Activated CD8-positive, alpha-beta memory T cell treated with anti-CD3 and anti-CD28 coated beads, Interleukin-2, amount 50 U/mL, for 4 hours (primary cell): ENCODE measurements at places on chromosomes 6 and 20.

DNA sequence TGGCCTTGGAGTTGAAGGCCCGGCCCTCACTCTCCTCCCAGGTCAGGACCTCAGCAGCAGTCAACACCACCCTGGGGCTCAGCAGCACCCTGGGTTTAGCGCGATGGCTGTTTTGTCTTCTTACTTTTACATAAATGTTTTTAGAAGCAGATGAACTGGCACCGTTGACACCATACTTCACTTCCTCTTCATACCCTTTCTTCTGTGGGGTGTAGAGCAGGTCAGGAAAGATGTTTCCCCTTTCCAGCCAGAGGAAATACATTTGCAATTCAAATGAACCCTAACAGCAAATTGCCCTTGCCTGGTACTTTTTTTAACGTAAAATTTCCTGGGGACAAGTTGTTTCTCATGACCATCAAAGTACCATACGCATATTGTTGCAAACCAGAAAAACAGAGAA is 54.7 kb upstream of the SNX9 start:
- no peak for DNase-seq

DNA sequence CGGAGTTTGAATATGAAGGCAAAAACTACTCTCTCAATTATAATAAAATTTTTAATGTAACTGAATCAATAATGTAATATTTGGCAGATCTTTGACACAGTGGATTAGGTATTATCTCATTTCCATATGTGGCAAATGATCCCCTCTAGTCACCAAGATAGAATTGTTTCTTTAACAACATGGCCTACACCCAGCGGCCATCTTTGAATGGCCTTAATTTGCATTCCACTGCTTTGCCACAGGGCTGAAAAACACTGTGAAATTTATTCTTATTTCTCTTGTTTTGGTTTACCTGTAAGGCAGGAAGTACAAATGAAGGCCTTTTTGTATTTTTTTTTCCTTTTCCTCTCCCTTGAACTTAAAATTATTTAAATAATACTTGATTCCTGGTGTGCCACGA is 162.6 kb upstream of the SCGN start:
- DNase-seq: no peak

DNA sequence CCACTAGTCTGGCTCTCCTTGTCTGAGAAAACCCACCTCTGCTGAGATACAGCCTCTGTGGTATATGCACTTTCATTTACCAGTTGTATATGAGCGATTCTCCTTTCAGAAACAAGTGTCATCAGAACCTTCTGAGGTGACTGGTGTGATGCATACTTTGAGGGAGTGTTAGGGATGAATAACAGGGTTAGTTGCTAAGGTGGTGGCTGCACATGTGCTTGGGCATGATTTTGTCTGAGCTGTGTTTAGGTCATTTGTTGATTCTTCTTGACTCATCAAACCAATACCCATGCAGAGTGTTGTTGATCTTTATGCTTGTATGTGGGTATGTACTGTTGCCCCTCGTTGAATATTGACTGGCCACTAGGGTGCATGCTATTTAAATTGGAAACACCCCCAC is 25.7 kb downstream of the DTD1 start:
- no peak for DNase-seq

- no peak for DNase-seq
These were observed 31.2 kb upstream of the MAPK13 start for GRCh38 chr6:36098920-36099647.

DNA sequence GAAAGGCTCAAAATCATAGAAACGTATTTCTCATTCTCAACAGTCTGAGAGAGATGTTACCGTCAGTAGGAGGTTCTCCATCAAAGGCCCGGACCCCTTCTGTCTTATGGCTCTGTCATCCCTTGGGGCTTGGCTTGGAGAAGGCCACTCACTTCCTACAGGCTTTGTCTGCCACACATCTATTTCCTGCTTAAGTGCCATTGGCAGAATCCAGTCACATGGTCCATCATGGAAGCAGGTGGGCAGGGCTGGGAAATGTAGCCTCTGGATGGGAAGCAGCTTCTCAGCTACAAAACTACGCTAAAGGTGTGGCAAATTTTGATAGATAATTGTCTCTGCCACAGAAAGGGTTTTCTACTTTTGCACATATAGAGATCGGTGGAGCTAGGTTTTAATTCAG is 12.6 kb upstream of the ZFP64 start:
- no peak for DNase-seq

DNA sequence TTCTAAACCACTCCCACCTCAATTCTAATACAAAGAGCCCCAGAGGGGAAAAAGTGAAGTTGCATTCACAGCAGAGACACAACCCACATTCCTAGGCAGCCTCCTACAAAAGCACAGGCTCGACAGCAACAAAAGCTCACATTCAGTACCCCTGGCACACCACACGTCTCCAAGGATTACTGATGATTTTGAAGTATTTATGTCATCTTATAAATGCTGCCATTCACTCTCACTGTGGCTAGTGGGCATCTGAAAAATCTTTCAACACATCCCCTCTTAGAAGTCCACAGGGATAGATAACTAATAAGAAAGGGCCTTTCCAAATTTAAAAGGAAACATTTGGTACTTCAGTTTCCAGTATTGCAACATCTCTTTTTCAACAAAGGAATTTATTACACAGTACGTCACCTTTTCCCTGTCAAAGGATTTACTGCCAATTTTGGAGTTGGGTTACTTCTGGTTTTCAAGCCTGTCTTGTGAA is 146.7 kb downstream of the TASP1 start:
- DNase-seq: no peak

GRCh38 chr6:30818391-30818841 is 65.9 kb upstream of the DDR1 start:
- no peak for DNase-seq

DNA sequence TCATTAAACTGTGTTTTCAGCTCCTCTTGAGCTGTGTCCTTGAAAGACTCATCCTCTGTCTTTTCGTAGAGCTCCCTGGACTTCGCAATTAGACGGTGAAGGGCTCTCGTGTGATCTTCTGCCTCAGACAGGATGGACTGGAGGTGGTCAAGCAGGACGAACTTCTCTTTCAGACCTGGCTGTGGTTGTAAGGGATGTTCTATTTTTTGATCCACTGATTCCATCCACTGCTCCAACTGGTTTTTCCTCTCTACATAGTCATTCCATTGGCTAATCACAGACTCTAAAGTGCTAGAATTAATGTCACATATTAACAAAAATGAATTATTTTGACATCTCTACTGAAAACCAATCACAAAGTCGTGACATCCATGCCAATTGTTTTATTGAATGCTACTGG is 250.1 kb downstream of the SYNE1 start:
- DNase-seq: no peak

- DNase-seq: no peak
These were observed 287.0 kb upstream of the MARCKS start for GRCh38 chr6:113570161-113570560.

- DNase-seq: no peak
These were observed 327.7 kb downstream of the CDC5L start for GRCh38 chr6:44715188-44715587.

DNA sequence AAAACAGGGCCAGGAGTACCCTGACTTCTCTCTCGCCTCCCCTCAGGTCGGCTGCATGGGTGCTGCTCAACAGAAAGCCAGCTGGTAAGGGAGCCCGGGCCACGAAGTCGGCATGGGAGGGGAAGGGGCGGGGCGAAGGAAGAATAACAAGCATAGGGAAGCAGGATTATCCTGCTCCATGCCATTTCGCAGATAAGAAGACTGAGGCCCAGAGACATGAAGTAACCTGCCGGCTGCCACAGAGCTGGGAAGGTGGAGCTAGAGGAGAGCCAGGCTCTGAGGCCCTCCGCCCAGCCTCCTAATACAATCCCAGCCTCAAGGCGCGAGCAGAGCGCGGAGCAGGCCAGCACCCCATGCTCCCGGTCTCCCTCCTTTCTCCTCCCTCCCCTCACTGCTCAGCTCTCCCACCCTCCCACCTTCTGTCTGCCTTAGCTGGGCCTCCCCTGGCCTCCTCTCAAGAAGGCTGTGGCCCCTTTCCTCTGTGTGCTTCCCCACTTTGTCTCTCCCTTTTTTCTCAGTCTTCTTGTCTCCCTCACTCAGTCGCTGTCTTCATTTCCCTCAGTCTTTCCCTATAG is 13.2 kb upstream of the HMGA1 start:
- no peak for DNase-seq

- DNase-seq: no peak
These were observed 170.3 kb upstream of the PREP start for GRCh38 chr6:105573138-105573537.

DNA sequence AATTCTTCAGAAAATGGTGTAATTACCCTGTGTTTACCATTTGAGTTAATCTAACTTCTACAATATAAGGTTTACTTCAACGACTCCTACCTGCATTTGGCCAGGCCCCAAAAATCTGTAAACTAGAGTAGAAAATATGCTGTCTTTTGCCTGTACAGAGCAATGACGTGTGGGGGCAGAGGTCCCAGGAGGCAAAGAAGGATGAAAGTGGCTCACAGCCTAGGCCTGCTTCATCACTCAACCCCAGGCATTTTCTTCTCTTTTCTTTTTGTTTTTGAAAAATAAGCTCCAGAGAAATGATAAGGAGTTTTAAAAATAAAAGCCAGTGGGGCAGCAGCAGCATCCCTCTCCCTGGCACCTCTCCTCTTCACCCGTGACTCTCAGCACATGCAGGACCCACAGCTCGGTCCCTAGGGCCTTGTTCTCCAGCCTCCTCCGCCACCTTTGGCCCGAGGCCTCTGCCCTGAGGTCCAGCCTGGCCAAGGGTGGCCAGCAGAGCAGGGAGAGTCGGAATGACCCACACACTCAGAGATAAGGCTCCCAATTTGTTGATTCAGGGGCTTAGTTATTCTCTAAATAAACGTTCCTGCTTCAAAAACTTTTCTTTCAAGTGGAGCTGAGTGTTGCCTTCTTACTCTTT is 310.3 kb upstream of the RNF24 start:
- DNase-seq: no peak

GRCh38 chr20:64247970-64248841 is 7.3 kb upstream of the PCMTD2 start:
- DNase-seq: no peak

GRCh38 chr20:3543901-3544507 is 73.2 kb downstream of the ATRN start:
- no peak for DNase-seq

- no peak for DNase-seq
These were observed 159.2 kb downstream of the PLCB4 start for GRCh38 chr20:9227896-9228615.

DNA sequence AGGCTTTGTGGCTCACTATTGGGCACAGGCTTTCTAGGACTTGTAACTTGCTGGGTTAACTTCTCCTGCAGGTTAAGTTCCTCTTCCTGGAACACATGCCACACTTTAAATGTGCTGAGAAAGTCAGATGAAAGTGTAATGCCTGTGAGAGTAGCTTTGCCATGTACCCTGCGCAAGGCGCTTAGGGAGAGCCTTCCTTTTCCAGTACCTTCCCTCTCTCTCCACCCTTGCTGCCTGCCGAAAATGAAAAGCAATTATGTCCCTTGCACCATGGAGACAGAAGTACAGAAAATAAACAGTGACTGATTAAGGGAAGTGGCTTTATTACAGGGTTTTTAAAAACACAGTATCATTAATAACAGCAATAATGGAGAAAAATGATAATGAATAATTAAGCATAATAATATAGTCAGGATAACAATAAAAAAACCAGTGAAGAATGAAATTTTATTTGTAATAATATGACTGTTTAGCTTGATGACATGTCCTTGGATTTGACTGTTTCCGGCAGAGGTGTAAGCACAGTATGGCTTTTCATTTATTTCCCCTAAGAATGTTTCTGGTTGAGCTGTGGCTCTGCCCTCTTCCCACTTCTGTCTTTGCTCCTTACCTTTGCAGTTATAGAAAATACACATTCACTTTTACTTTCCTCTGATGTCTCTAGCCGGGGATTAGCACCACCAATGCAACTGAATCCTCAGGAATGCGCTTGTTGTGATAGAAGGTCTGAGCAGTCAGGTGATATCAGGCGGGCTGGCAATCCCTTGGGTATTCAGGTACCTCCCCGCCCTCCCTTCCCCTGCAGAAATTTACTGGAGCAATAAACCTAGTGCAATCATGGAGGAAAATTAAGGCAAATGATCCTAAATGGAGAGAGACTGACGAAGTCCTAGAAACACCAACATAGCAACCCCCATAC is 472.3 kb upstream of the CITED2 start:
- no peak for DNase-seq

DNA sequence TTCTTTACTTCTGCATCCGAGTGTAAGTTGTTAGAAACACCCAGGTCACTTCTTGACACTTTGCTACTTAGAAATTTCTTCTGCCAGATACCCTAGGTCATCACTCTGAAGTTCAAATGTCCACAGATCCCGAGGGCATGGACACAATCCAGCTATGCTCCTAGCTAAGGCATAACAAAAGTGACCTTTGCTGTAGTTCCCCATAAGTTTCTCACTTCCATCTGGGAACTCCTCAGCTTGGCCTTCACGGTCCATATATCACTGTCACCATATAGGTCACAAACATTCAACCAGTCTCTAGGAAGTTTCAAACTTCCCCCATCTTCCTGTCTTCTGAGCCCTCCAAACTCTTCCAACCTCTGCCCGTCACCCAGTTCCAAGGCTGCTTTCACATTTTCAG is 65.3 kb downstream of the IRF4 start:
- DNase-seq: no peak

DNA sequence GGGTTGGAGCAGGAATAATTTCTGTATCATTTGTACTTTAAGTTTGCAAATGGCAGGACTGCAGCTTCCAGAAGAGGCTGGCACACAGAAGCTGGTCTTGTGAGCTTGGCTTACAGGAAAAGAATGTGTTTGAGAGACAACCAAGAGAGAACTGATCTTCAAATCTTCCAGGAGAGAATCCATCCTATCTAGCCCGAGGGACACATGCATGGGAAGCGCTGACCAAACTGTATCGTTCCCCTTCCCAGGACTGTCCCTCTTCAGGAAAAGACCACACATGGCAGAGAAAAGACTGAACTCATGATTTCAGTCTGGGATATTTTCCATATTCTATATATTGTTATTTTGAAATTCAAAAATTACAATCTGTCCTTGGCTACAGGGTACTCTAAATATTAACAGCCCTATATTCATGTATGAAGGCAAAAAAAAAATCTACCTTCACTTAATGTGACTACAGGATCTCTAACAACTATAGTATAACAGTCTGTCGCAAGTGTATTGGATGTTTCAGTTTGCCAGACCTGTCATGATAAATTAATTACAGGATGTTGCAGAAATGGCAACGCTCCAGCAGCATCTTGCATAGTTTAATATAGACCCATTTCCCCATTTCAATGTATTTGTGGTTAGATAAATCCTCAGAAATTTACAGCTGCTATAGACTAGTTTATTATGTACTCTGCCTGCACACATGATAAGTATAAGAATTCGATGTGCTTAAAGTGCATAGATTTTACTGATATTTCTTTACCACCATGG is 99.4 kb downstream of the MYB start:
- no peak for DNase-seq

- DNase-seq: no peak
These were observed 777.0 kb downstream of the C6orf118 start for GRCh38 chr6:164532198-164533044.

GRCh38 chr6:116090251-116090650 is 10.4 kb upstream of the NT5DC1 start:
- no peak for DNase-seq

DNA sequence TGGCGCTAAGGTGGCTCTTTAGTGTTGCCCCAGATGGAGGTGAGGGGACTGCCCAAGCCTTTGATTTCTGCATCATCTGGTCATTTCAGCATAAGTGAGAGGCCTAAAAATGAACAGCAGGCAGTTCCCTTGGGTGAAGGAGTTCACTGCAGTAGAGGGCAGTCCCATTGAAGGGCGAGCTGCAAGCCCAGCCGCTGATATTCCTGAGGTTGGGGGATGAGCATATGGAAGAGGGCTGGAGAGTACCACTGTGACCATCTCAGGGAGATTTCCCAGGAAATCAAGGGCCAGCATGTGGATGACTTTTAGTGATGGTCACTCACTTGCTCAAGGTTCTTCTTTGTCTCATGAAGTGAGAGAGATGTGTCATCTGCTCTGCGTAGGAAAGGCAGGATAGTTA is 9.3 kb downstream of the TOX2 start:
- DNase-seq: no peak
